CD4-positive, alpha-beta T cell treated with Interferon alpha-2 for 1 hour (primary cell): ENCODE measurements at places on chromosomes 11 and 22.

DNA sequence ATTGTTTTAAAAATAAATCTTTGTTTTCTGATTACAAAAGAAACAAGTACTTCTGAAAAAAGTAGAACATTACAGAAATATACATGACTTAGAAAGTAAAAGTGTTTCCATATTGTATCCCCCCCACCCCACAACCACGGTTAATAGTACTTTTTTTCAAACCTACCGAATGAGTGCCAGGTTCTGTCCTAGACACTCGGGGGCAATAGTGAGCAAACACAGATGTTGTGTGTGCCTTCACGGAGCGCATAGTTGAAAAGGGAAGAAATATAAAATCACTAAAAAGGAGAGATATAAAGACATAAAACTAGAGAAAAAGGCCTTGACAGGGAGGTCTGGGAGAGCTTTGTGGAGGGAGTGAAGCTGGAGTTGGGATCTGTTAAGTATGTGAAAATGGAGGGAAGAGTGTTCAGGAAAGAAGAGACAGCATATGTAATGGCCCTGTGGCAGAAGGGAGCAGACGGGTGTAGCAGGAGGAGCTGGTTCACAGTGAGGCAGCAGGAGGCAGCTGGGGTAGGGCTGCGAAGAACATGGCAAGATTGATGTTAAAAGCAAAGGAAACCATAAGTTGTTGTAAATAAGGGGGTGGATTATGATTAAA is 42.1 kb upstream of the ALX4 start:
- no peak for DNase-seq

DNA sequence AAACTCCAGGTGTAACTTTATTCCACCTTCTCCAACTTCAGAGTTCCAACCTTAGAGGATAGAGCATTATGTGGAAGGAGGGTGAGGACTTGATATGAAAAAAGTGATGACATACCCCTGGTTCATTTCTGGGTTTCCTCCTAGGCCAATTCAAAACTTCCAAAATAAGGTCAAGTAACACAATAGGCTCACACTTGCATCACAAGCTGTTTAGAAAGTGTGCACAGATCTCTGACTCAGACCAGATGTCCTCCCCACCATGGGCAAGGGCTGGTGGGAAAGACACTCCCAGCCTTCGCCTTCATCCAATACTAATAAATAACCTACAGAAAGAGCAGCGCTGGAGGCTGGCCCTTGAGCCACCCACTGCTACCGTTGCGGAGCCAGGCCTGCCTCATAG is 5.8 kb upstream of the BUD13 start:
- no peak for DNase-seq

DNA sequence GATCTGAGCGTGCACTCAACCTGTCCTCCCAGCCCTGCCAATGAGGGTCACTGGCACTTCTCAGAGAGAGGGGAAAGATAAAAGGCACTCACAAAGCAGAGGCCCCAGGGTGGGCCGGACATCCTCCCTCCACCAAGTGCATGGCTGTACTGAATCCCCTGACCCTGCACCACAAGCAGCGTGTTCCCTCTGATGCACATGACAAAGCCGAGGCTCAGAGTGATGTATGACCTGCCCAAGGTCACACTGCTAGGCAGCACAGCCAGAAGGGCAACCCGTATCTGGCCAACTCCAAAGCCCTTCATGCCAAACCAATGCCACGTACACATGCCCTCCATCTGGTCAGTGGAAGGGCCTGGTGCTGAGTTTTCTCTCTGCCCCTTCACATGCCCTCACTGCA is 22.1 kb downstream of the SPATA19 start:
- DNase-seq = no peak

- no peak for DNase-seq
Measured at GRCh38 chr11:61077936-61078335, 24.4 kb upstream of the CD5 start.

DNA sequence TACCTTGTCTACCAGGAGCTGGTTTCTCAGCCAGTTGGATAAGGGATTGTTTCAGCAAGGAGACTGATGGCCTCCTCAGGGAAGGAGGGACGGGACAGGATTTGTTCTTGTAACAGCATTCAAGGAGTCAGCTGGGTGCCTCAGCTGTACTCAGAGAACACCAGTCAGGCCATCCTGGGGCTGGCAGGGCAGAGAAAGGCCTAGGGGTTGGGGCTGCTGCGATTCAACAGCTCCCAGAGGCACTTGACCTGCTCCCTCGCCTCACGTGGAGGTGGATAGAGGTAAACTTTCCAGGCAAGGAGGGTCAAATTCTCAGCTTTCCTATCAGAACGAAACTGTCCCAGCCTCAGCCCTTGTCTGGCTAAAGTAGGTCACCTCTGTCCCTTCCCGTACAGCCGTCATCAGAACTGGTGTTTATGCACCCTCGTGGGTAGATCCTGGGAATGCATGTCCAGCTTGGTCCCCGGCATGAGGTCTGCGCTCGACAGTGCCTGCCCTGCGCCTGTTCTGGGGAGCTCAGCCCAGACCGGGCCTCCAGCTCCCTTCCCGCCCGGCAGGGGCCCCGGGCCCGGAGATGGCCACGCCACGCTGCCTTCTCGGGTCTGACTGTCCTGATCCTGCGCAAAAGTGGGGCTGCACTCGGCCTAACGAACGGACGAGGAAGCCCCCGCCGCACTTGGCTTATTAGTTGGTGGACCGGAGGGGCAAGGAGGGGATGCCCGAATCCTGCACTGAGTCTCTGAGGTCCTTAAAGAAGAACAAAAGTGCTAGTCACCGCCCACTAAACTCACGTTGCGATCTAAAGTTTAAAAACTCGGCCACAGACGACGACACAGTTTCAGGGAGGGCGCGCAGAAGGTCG is 762 bp upstream of the CCDC134 start:
- DNase-seq = no peak

GRCh38 chr11:92790366-92790765 is 179.1 kb upstream of the MTNR1B start:
- DNase-seq = no peak

- no peak for DNase-seq
Measured at GRCh38 chr11:106961518-106961917, 56.8 kb downstream of the GUCY1A2 start.

DNA sequence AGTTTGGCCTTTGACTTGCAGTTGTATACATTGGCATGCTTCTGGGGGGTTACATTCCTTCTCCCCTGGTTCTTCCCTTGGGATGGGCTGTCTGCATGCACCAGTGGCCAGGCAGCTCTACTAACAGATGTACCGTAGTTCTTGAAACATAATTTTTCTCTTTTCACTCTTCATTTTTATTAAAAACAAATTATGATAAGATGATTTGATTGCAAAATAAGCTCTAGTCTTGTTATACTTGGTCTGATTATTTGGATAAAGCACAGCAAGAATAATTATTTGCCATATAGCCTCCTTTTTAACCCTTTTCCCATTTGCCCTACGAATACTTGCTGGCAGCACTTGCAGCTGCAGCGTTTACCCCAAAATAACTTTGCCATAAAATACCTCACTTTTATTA is 12.7 kb downstream of the OR56A5 start:
- DNase-seq = no peak

GRCh38 chr22:44384563-44385295 is 72.0 kb upstream of the SHISAL1 start:
- DNase-seq = no peak

DNA sequence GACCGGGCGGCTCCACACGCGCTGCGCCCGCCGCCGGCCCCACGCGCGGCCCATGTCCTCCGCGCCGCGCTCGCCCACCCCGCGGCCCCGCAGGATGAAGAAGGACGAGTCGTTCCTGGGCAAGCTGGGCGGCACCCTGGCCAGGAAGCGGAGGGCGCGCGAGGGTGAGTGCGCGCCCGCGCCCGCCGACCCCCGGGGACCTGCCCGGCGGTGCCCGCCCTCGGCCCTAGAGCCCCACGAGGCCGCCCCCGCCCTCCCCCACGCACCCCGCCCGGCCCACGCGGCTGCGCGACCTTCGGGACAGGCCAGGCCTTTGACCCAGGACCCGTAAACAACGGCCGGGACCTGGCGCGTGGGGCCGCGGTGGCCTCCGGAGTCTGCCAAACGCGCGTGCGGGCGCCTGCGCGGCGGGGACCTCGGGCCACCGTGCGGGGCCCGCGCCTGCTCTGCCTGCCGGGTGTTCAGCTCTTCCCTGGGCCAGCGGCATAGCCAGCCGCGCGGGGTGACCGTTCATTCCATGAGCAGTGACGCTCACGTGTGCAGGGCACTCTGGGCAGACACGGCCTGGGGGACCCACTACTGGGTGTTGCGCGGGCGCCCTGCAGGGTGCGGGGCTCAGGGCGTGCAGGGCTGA is at the start of gene PARVB:
Gene PARVB, plus strand, starts transcription at position 15 of the 634 bp plus-strand sequence. Its CDS starts 38 bp downstream, at position 53.
- peak; percentile 43 for DNase-seq

DNA sequence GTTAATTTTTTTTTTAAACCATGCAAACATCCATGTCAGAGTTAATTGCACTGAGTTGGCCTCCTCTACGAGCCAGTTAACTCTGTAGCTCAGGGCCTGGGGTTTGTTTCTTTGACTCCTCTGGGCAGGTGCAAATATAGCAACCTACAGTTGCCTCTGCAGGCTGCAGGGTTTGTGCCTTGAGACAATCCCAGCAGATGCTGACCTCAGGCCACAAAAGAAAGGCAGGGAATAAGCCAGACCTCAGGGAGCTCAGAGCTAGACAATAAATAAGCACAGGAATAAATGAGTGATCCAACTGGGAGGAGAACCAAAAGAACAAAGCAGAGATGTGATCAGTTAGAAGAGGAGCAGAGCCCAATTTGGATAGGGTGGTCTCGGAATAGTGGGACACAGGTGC is 390.8 kb downstream of the SHANK2 start:
- no peak for DNase-seq

- DNase-seq = no peak
Measured at GRCh38 chr22:47309476-47309875, 547.0 kb downstream of the TBC1D22A start.

GRCh38 chr11:62498031-62498430 is 48.6 kb downstream of the AHNAK start:
- no peak for DNase-seq

- DNase-seq = no peak
Measured at GRCh38 chr11:25485315-25485714, 846.6 kb upstream of the ANO3 start.

GRCh38 chr22:33188326-33188725 is 130.1 kb upstream of the SYN3 start:
- no peak for DNase-seq

- DNase-seq = peak; percentile 30
Measured at GRCh38 chr11:63536669-63537292, at the start of gene PLAAT4. TSS of gene PLAAT4 (plus strand) at chr11:63536808. CDS start at chr11:63536869, 61 bp downstream.

DNA sequence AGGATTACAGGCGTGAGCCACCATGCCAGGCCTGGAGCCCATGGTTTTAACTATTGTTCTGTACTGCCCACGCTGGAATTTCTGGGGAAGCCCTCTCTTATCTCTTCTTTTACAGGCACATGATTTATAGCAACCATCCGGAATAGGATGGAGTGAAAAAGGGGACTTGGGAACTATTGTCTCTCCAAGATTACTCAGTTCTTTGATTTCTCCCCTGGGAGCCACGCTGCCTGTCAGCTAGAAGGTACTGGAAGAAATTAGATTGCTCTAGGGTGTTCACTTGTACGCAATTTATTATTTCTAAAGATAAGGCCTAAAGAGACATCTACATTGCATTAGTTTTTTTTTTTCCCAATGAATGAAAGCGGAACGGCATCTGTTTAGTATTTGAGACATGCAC is 65.6 kb upstream of the PTPRJ start:
- no peak for DNase-seq

DNA sequence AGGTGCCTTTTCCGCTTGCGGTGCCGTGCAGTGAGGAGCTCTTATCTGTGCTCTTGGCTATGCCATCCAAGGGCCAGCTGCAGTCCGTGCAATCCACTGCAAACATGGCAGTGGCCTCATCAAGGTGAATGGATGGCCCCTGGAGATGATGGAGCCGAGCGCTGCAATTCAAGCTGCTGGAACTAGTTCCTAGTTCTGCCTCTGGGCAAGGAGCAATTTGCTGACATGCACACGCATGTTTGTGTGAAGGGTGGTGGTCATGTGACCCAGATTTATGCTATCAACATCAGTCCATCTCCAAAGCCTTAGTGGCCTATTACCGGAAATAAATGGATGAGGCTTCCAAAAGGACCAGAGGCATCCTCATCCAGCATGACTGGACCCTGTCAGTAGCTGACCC is 3.1 kb upstream of the EHD1 start:
- DNase-seq = no peak

GRCh38 chr11:72930008-72930407 is 115.8 kb downstream of the ATG16L2 start:
- DNase-seq = no peak

DNA sequence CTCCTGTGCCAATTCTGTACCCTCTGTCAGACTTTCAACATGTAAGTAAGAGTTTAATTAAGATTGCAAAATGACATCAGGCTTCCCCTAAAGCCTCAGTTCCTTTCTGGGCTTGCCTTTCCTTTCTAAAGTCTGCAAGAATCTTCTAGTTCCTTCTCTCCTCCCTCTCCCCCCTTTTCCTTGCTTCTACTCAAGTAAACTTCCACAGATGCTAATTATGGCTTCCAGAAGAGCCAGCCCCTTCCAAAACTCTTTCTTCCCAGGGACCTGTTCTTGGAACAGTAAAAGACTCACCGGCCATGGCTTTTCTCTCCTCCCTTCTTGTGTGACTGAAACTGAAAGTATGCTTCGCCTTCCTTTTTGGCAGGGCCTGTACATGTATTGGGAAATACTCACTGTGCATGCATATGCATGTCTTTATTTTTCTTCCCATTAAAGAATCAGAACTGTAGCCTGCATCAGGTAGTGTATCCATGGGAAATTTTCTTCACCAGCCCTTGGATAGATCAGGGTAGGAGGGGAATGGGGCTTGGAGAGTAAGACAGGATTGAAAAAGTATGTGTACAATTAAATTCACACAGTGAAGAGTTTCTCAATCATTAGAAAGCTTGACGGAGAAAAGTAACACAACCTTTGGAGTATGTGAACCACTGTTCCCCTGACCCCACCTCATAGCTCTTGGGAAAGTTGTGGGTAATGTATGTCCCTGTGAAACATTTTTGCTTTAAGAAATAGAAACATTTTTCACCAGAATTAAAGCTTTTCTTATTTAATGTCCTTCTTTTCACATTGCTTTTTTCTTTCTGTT is at the start of gene CASP1:
Gene CASP1, minus strand, starts transcription at position 332 of the 808 bp plus-strand sequence. Its CDS starts 31 bp downstream, at position 301.
- DNase-seq = peak; percentile 71

- DNase-seq = no peak
Measured at GRCh38 chr22:43443152-43443471, 31.3 kb downstream of the MPPED1 start.

DNA sequence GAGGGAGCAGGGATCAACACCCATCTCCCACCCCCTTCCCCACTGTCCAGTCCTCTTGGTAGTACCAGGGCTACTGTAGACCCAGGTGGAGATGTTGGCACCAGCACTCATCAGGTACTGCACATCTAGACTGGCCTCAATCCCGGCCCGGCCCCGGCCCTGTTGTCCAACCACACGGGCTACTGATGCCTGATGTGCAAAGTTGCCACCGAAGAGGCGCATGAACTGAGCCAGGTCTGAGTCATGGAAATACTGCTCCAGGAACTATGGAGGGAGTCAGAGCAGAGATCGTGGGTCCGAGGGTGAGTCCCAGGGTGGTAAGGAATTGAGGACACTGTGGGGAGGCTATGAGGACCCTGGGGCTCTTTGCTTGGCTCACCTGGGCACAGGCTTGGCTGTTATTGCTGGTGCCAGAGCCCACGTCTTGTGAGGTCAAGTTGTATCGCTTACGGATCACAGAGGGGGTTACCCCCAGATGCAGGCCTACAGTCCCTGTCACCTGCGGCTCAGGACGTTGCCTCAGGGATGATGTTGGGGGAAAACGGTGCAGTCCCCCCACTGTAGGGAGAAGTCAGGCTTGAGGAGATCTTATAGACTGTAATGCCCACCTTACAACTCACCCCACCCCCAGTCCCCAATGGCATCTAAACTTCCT is 2.5 kb downstream of the TPP1 start:
- no peak for DNase-seq
